ENCODE measurements at places on chromosomes 5 and 9. TPM values are rescaled to one million over a fixed set of nuclear protein-coding genes. Genes with fewer than 3 reads are reported as not detected.

NDUFS4 gene
- total RNA-seq, result 119 TPM

C5orf22 gene
- 16.4 TPM for total RNA-seq

LECT2 gene
- not detected for total RNA-seq

PCDHGC3 gene
- total RNA-seq, result 37.0 TPM

PCDHGA12 gene
- total RNA-seq, result 4.8 TPM

NIPSNAP3A gene
- total RNA-seq, result 14.3 TPM

PCDHGB1 gene
- 2.7 TPM for total RNA-seq

PWWP2A gene
- total RNA-seq, result 14.6 TPM

MEIKIN gene
- not detected for total RNA-seq

TARS1 gene
- 75.3 TPM for total RNA-seq

SPINK13 gene
- not detected for total RNA-seq

CAMSAP1 gene
- total RNA-seq, result 18.3 TPM

Measured in right cardiac atrium (tissue), 5 donors.